ENCODE measurements at places on chromosomes 16 and 17.

DNA sequence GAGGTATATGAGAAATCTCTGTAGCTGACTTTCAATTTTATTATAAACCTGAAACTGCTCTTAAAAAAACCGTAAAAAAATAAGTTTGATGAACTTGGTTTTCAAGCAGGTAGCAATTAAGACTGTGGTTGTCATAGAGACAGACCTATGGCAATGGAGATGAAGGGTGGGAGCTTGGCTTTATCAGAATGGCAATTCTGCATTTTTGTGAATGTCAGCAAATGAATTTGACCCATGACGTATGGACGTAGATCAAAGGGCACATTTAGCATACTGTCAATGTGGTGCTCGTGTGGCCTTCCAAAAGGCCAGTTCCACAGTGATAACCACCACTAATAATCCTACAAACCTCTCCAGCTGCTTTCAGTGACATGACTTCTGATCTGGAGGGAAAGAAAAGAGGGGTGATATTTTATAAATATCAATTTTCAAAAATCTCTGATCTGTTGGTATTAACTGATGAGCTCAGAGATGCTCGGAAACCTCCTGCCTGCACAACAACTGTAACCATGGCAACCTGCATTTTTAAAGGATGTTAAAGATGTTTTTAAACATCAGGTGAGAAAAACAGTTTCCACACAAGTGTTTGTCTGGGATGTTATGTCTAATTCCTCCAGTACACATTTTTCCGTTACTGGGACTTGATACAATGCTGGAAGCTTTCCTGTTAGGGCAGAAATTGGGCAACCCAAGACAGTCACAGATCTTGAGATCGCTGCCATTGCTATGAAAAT lies 533.7 kb downstream of the CDH13 start:
- no peak for DNase-seq

DNA sequence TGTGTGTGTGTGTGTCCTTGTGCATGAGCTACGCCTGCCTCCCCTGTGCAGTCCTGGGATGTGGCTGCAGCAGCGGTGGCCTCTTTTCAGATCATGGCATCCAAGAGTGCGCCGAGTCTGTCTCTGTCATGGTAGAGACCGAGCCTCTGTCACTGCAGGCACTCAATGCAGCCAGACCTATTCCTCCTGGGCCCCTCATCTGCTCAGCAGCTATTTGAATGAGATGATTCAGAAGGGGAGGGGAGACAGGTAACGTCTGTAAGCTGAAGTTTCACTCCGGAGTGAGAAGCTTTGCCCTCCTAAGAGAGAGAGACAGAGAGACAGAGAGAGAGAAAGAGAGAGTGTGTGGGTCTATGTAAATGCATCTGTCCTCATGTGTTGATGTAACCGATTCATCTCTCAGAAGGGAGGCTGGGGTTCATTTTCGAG lies 22.5 kb downstream of the STAT5A start:
- no peak for DNase-seq

DNA sequence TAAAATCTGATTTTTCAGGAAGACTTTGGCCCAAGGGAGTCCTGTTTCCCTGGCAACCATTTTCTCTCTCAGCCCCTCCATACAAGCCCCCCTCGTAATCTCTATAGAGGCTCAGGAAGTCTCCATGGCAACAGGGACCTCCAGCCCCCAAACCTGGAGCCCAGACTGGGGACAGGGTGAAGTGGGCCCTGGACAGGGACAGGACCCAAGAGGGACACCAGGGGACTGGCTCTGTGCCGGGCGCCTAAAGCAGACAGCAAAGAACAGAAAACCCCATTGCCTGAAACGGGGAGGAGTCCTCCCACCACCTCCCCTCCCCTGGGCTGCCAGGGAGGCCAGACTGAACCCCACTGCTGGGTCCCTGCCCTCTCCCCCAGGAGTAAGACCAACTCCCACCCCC lies 40.6 kb downstream of the CPNE2 start:
- DNase-seq: no peak

- DNase-seq: no peak
These were observed 10.7 kb downstream of the RGS11 start for GRCh38 chr16:265002-265529.

- no peak for DNase-seq
These were observed 336 bp upstream of the BMERB1 start for GRCh38 chr16:15434079-15434424.

- DNase-seq: peak; percentile 45
These were observed 16.7 kb downstream of the C16orf54 start for GRCh38 chr16:29729116-29729521.

GRCh38 chr17:16001226-16001897 lies 1.7 kb downstream of the TTC19 start:
- no peak for DNase-seq

- DNase-seq: peak; percentile 52
These were observed 15.5 kb upstream of the TFAP4 start for GRCh38 chr16:4288148-4288921.

DNA sequence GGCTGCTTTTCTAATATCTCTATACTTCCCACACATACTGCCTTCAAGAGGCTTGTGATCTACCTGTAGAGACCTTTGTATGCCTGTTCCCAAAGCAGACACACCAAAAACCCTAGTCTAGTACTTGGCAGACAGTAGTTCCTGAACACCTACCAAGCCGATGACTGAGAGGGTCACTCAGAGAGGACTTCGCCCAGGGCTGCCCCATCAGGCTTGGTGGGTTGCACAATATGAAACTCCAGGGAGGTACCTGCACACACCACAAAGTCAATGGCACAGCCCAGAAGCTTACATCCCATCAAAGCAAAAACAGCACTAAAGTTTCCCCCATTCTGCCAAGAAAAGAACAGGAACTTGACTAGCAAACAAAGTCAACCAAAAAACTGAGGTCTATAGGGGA lies 30.3 kb downstream of the ASPA start:
- DNase-seq: no peak

- no peak for DNase-seq
These were observed 70.8 kb downstream of the MAP2K6 start for GRCh38 chr17:69485251-69485661.

GRCh38 chr16:68750193-68750695 lies 13.2 kb downstream of the CDH1 start:
- no peak for DNase-seq

DNA sequence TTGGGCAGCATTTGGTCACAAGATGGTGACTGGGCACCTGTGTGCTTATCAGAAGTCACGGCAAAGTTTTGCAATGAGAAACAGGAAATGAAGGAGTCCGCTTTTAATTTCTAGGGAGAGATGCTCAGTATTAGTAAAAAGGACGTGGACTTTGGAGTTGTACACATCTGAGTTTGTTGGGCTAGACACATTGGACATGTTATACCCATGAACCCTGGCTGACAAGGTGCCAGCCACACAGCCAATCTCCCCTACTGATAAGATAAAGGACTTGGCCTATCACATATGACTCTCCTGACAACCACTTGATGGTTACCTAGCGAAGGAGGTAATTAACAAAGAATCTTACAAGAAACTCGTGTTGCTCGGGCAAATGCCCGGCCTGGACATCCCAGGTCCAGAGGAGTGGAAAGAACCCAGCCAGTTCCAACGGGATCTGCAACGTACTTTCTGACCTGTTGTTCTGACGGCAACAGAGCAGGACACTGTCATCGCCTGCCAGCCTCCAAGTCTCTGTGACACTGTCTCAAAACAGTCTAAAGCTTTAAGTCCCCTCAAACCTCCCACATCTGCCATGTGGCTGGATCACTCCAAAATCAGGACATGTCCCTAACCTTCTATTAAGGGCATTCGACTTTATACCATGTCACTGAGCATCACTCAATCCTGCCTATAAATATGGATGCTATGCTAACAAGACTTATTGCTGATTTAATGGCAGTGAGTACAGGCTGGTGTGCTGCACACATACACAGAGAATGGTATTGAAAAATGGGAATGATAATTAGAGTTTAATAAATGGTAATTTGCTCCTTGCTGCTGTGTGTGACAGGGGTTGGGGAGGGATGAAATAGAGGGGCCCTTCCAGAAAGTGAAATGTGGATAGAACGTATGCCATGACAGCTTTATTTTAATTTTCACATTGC lies 47.6 kb upstream of the LYRM9 start:
- DNase-seq: no peak

GRCh38 chr17:38958326-38958725 lies 8.9 kb downstream of the FBXO47 start:
- no peak for DNase-seq

GRCh38 chr16:48903039-48903438 lies 293.1 kb upstream of the N4BP1 start:
- DNase-seq: no peak

- DNase-seq: peak; percentile 93
These were observed 287.4 kb downstream of the SEC14L1 start for GRCh38 chr17:77428020-77428748.

DNA sequence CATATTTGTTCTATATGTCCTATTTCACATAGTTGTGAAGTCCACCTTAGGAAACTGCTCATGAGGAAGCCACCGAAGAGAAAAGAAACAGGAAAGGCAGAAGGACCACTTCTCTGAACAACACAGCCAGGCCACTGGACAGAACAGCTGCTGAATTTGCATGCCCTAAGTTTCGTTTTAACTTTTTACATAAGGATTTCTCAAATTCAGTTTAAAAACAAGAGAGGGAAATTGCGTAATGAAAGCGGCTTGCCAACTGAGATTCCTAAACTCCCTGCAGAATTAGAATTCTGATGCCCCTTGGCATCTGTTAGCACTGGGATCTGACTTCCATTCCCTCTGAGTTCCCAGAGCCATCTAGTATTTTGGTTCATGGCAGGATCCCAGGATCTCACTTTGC lies 5.0 kb upstream of the CCL8 start:
- DNase-seq: peak; percentile 79

DNA sequence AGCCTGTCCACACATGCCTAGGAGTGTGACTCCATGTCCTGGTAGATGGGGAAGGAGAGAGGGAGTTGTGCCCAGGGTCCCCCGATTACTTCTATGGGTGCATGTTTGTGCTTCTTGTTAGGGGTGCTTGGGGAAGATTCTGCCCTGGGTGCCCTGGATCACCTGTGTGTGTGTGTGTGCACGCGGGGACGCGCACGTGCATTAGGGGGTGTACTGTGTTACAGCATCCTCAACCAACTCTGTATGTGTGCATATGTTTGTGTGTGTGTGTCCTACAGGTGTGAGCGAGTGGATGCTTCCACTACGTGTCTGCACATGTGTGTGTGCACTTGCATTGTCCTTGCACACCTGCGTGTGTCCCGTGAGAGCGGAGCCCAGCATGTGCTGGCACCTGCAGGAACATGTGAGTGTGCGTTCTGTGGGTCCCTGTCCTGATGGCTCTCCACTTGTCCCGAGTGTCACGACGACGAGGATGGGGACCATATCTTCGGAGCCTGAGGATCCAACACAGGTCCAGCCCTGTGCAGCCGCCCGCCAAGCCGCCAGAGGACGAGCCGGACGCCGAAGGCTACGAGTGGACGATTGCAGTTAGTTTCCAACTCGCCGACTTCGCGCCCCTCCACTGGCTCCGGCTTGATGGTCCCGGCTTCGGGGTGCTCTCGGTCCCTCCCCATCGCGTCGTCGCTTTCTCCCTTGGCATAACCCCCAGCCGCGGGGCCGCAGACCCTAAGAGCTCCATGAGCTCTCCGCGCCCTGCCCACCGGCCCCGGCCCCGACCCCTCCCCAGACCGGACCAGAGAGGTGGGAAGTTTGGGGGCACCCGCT lies 6.0 kb upstream of the TBC1D3B start:
- no peak for DNase-seq

GRCh38 chr17:751269-752001 lies 629 bp downstream of the GEMIN4 start:
- peak; percentile 6 for DNase-seq

DNA sequence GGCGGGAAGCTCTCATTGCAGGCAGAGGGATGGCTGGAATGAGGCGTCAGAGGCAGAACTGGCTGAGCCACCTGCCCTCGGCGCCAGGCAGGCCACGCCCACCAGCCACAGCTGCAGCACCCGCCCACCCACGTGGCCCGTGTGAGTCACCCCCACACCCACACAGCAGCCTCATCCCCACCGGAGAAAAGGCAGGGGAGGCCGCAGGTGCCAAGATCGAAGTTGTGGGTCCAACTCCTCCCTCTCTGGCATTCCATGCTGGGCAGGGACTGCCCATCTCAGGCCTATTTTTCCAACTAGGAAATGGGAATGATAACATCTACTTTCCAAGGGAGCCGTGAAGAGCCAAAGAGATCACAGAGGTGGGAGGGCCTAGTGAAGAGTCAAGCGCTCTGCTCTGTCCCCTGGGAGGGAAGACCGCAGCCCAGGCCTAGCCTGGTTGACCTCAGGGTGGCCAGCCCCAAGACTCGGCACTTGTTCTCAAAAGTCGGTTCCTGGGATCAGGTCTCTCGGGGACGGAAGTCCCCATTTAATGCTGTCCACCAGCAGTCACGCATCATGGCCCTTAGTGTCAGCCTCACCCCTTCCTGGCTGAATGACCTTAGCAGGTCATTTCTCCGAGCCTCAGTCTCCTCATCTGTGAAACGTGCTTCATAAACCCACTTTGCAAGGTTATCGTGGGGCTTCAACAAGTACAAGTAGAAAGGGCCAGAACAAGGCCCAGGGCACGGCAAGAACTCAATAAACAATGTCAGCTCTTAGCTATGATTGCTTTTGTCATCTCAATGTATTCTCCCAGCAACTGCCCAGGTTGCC lies at the start of gene TRPV3:
Gene TRPV3 (minus strand): TSS at position 45 of the 816 bp plus-strand sequence. CDS start 2,962 bp downstream, outside the sequence.
- no peak for DNase-seq

DNA sequence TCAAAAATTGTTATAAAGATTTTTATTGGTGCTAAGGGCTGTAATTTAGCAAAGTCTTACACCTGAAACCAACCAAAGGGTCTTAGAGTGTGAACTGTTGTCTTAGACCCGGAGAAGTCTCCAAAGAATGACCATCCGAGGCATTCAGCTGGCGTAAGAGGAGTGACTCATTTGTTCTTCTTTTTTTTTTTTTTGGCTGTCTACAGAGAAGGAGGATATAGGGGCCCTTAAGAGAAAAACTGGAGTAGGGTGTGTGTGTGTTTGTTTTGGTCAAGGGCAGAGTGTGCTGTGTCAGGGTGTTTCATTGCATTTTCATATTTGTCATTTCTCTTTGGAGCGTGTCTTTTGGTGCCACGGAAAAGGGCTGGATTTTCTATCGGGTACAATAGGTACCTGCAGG lies 508.0 kb downstream of the WWOX start:
- no peak for DNase-seq

DNA sequence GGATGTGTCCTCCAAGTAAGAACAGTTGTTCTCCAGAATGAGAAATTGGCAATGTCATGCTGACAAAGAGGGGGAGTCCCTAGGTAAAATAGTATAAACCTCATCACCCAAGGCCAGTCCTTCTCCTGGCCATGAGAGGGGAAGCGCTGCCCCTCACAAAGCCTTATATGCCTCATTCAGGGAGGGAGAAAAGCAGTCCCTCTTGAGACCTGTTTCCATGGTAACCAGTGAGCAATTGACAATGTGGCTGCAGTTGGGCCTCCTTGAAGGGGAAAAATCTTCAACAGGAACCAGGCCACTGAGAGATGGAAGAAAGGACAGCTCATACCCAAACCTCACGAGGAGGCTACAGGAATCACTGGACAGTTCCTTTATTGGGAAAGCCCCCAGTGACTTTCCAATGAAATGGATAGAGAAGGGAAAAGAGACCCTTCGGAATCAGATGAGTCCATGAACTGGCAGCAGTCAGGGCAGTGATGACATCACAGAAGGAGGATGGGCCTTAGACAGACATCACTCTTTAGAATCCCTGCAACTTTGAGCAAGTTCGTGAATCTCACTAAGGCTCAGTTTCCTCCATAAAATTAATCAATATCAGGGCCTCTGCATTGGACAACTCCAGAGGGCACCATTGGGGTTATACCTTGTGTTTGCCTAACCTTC lies 275.7 kb downstream of the TOX3 start:
- DNase-seq: no peak
